Psoas muscle (tissue), 8 donors: ENCODE measurements at places on chromosomes 3 and 15.

- no peak for DNase-seq
These were observed 55.2 kb upstream of the TRAK1 start for GRCh38 chr3:42035816-42036482.

DNA sequence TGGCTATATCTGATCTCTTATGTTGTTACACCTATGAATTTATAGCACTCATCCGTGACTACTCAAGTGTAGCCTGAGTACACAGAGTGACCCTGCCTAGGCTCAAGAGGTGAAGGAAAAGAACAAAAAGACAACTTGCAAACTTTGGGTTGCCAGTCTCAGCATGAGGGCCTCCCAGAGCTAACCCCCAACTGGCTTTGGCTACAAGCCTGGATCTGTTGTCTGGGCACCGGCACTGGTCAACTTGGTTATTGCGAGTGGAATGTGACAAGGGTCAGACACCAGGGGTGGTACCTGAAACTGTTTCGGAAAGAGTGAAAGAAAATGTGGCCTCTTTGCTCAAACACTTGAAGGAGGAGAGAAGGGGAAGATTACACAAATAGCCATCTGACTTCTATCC, 49.5 kb upstream of the BCL6 start:
- no peak for DNase-seq

DNA sequence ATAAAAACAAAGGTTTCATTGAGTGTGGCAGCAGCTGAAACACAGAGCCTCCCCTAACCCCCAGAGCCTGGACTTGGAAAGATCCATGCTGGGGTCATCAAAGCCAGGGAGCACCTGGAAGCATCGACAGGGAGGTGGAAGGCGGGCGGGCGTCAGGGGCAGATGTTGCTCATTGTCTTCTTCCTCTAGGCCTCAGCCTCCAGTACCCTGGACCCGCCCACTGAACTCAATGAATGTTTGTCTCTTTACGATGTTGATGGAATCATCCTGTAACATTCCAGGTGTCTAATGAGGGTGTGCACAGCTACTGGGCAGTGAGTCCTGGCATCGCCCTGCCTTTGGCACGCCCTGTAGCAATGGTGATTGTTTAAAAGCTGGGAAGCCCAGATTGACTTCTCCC, 9.8 kb downstream of the GP5 start:
- no peak for DNase-seq

DNA sequence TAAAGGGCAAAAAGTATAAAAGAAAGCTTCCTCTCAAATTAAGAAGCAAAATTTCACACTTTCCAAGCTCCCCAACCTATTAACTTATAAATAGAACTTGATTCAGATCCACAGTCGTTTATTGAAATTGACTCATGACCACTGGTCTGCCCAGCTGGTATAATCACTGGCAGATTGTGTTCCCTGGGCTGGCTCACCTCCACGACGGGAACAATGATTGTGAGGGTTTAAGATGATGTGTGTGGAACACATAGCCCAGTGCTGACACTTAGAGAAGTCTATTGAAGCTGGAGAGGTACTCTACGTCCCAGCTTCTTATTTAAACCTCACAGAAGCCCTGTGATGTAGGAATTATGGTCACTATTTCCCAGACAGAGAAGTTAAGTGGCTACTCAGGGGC, 90.4 kb downstream of the MB21D2 start:
- peak; percentile 49 for DNase-seq

DNA sequence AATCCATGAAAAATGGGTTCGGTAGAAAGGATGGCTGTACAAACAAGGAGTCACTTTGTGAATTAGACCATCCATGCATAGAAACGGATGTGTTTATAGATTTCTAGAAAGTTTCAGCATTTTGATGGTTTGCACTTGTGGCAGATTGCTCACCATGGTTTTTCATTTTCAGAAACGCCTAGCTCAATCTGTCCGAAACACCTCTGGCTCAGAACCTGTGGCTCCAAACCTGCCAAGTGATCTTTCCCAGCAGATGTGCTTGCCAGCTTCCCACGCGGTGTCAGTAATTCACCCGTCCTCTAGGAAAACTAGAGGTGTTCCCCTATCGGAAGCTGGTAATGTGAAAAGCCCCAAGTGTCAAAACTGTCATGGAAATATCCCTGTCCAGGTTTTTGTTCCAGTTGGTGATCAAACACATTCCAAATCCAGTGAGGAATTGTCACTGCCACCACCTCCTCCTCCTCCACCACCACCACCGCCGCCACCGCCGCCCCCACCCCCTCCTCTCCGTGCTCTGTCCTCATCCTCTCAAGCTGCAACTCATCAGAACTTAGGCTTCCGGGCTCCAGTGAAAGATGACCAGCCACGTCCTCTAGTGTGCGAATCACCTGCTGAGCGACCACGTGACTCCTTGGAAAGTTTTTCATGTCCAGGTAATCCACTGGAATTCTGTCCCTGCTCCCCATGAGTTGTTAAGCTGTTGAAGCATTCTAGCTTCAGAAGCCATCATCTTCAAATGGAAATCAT, 21.2 kb downstream of the WHAMM start:
- DNase-seq: no peak

GRCh38 chr3:141505166-141505565, 18.3 kb downstream of the RASA2 start:
- no peak for DNase-seq

GRCh38 chr3:70771426-70772147, 459.1 kb upstream of the MDFIC2 start:
- no peak for DNase-seq

- peak; percentile 84 for DNase-seq
These were observed 31.0 kb downstream of the HEG1 start for GRCh38 chr3:125024817-125025216.
